Ascending aorta (tissue), 2 donors: ENCODE measurements at places on chromosomes 4 and X.
A peak's percentile ranks its signal among the peaks of the same experiment; 100 is the strongest.

DNA sequence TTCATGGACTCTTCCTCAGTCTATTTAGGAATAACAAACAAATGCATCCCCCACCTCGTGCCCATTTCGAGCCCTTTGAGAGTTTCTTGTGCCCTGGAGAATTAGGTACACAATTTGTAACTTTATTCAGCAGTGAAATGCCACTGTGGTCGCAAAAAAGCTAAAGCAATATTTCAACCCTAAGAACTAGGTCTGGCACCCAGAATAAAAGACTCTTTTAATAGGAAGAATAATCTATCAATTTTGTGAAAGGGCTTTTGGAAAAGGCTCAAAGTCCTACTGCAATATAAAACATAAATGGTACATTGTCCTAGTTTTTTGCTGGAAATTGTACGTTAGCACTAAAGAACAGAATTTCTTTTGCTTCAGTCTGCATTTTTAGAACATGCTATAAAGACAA lies 304.6 kb upstream of the TENM3 start:
- H3K27ac ChIP-seq: no peak overlapping the region
- DNase-seq: no peak
- no peaks in the 10 kb centered on the region for H3K27me3 ChIP-seq
- H3K4me3 ChIP-seq: no peak overlapping the region

DNA sequence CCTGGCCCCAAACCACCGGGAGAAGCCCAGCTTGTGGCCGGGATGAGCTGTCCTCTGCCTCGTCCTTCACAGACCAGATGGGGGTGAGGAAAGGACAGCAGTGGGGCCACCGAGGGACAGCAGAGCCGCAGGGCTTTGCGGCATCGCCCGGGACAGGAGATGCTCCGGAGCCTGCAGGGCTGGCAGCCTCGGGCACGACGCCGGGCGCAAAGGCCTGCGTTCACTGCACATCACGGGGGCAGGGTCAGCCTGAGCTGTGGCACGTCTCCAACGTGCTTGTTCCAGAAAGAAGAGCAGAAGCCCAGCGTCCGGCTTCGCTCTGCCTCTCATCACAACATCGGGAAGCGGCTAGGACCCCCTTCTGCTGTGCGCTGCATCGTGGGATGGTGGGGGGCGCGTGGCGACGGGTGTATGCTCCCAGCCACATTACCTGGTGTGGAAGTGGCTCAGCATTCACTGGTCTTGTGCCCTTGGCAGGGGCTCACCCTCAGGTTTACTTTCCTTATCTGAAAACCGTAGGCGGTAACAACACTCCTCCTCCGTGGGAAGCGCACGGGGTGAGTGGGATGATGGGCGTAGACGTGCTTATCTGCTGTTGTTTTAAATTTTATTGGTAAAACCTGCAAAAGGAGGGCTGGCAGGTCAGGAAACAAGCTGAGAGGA lies 7.4 kb downstream of the TADA2B start:
- H3K4me1 ChIP-seq: peaks cover 11% of the 10 kb centered on the region
- H3K27me3 ChIP-seq: no peaks in the 10 kb centered on the region
- peaks cover 15% of the 10 kb centered on the region for H3K36me3 ChIP-seq
- H3K4me3 ChIP-seq: no peak overlapping the region
- H3K27ac ChIP-seq: no peak overlapping the region

- no peaks in the 10 kb centered on the region for H3K36me3 ChIP-seq
- no peaks in the 10 kb centered on the region for H3K27me3 ChIP-seq
- no peak for DNase-seq
- no peak overlapping the region for H3K4me3 ChIP-seq
- no peak overlapping the region for H3K27ac ChIP-seq
- no peaks in the 10 kb centered on the region for H3K4me1 ChIP-seq
Measured at GRCh38 chrX:153441981-153442380, 3.9 kb downstream of the TREX2 start.

DNA sequence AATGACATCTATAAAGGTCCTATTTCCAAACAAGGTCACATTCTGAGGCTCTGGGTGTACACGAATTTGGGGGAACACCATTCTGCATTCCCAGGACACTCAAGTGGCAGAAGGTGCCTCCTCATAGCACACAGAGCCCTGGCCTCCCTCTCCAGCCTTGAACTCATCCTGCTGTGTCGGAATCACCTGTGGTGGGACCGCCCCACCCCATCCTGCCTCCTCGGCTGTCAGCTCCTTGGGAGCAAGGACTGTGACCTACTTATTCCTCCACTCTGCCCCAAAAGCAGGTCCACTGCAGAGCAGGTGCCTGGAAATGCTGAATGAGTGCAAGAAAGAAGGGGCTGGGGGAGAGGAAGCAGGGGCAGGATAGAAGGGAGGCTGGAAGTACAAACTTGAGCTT lies 33.5 kb downstream of the HTRA3 start:
- H3K4me3 ChIP-seq: no peak overlapping the region
- no peaks in the 10 kb centered on the region for H3K36me3 ChIP-seq
- H3K27me3 ChIP-seq: no peaks in the 10 kb centered on the region
- no peaks in the 10 kb centered on the region for H3K4me1 ChIP-seq
- DNase-seq: no peak

- no peak overlapping the region for H3K27ac ChIP-seq
- no peak for DNase-seq
- no peaks in the 10 kb centered on the region for H3K4me1 ChIP-seq
- H3K36me3 ChIP-seq: no peaks in the 10 kb centered on the region
Measured at GRCh38 chrX:123153846-123154335, 30.2 kb upstream of the GRIA3 start.

GRCh38 chr4:152942346-152942745 lies 6.2 kb downstream of the FHDC1 start:
- DNase-seq: no peak
- no peaks in the 10 kb centered on the region for H3K36me3 ChIP-seq
- H3K27me3 ChIP-seq: peaks cover under 1% of the 10 kb centered on the region
- H3K4me1 ChIP-seq: peaks cover 2% of the 10 kb centered on the region
- no peak overlapping the region for H3K4me3 ChIP-seq

- no peaks in the 10 kb centered on the region for H3K27me3 ChIP-seq
- H3K4me3 ChIP-seq: no peak overlapping the region
- no peaks in the 10 kb centered on the region for H3K4me1 ChIP-seq
- no peak overlapping the region for H3K27ac ChIP-seq
Measured at GRCh38 chrX:38465686-38466085, 95.7 kb upstream of the TSPAN7 start.

- H3K27ac ChIP-seq: no peak overlapping the region
- no peaks in the 10 kb centered on the region for H3K36me3 ChIP-seq
- H3K27me3 ChIP-seq: no peaks in the 10 kb centered on the region
- H3K4me1 ChIP-seq: no peaks in the 10 kb centered on the region
- H3K4me3 ChIP-seq: no peak overlapping the region
Measured at GRCh38 chrX:40945361-40945713, 139.9 kb upstream of the USP9X start.

- no peaks in the 10 kb centered on the region for H3K4me1 ChIP-seq
- no peaks in the 10 kb centered on the region for H3K27me3 ChIP-seq
- no peak for DNase-seq
- no peaks in the 10 kb centered on the region for H3K36me3 ChIP-seq
Measured at GRCh38 chr4:163395055-163395454, 51.4 kb downstream of the NPY5R start.

- H3K27ac ChIP-seq: no peak overlapping the region
- no peak overlapping the region for H3K4me3 ChIP-seq
- no peaks in the 10 kb centered on the region for H3K36me3 ChIP-seq
- no peak for DNase-seq
- H3K27me3 ChIP-seq: no peaks in the 10 kb centered on the region
Measured at GRCh38 chr4:107147873-107148272, 111.8 kb upstream of the DKK2 start.

GRCh38 chrX:42237956-42238355 lies 314.6 kb upstream of the CASK start:
- H3K4me1 ChIP-seq: no peaks in the 10 kb centered on the region
- DNase-seq: no peak
- H3K36me3 ChIP-seq: no peaks in the 10 kb centered on the region
- H3K4me3 ChIP-seq: no peak overlapping the region

DNA sequence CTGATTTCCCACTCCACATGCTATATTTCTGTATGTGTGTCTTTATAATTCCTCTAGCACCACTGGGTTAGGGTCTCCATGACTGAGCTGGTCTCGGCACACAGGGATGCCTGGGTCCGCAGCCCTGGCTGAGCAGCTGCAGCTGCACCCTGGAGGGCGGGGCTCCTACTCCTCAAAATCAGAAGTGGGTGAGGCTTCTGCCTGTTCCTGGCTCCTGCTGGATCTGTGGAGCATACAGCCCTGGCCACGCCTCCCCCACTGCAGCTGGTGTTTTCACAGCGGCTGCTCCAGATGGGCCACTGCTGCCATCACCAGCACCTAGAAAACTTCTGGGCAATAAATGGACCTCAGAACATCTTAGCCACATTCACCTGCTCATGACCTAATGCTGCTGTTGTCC lies 30.9 kb downstream of the SPCS3 start:
- H3K4me1 ChIP-seq: no peaks in the 10 kb centered on the region
- H3K27me3 ChIP-seq: no peaks in the 10 kb centered on the region
- no peak overlapping the region for H3K4me3 ChIP-seq
- no peaks in the 10 kb centered on the region for H3K36me3 ChIP-seq
- no peak for DNase-seq

DNA sequence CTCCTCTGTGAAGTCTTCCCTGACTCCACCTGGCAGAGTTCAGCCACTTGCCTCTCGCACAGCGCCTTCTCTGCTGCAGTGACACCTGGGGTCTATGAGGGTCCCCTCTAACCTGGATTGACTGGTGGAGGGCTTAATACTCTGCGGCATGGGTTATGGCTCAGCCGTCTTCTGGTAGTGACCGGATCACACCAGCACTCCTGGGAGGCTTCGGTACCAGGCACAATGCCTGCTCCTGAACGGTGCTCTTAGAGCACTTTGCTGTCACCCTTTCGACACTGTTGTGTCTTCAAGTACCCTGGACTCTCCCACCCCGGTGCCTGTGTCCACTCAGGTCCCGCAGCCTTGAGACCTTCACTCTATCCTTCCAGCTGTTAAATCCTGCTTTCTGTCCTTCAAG lies 50.0 kb downstream of the C4orf50 start:
- H3K27me3 ChIP-seq: no peaks in the 10 kb centered on the region
- H3K4me3 ChIP-seq: no peak overlapping the region
- peak; percentile 46 for DNase-seq
- H3K4me1 ChIP-seq: no peaks in the 10 kb centered on the region
- no peak overlapping the region for H3K27ac ChIP-seq

DNA sequence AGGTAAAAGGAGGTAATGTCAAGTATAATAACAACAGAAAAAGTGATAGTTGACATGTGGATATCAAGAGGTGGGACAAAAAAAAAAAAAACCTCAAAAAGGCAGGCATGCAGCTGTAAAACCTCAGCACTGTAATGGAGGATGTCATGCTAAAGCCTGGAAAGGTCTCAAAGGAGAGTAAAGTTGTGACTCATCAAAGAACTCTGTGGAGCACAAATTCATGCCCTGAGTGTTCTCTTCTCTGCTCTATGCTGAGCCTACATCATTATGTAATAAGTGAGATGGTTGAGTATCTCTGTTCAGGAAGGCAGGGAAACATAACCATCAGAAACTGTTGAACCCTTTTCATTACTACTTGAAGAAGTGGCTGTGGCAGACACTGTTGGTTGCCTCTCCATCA lies 597.8 kb downstream of the BCOR start:
- H3K4me1 ChIP-seq: no peaks in the 10 kb centered on the region
- no peaks in the 10 kb centered on the region for H3K27me3 ChIP-seq
- no peaks in the 10 kb centered on the region for H3K36me3 ChIP-seq
- no peak for DNase-seq
- H3K27ac ChIP-seq: no peak overlapping the region

DNA sequence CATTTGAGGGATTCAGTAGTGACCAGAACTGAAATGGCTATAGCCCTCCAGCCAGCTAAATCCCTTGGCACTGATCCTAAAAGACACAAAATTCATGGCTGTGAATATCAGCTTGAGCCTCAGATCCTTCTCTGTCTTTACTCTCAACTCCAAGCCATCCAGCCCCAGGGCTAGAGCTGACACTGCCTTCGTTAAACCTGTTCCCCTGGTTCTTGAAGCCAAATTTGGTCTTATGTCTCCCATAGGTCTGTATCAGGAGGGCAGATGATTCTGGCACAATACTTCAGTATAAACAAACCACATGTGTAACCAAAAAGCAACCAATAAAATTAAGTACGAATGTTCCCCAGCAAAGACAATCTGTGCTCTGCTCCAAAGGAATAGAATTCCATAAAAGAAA lies 78.0 kb downstream of the ANOS1 start:
- H3K4me1 ChIP-seq: no peaks in the 10 kb centered on the region
- no peaks in the 10 kb centered on the region for H3K36me3 ChIP-seq
- DNase-seq: no peak
- no peak overlapping the region for H3K27ac ChIP-seq
- no peak overlapping the region for H3K4me3 ChIP-seq

- H3K4me1 ChIP-seq: no peaks in the 10 kb centered on the region
- no peaks in the 10 kb centered on the region for H3K27me3 ChIP-seq
- no peak overlapping the region for H3K27ac ChIP-seq
- H3K36me3 ChIP-seq: no peaks in the 10 kb centered on the region
Measured at GRCh38 chr4:150863456-150863855, 151.6 kb downstream of the LRBA start.

DNA sequence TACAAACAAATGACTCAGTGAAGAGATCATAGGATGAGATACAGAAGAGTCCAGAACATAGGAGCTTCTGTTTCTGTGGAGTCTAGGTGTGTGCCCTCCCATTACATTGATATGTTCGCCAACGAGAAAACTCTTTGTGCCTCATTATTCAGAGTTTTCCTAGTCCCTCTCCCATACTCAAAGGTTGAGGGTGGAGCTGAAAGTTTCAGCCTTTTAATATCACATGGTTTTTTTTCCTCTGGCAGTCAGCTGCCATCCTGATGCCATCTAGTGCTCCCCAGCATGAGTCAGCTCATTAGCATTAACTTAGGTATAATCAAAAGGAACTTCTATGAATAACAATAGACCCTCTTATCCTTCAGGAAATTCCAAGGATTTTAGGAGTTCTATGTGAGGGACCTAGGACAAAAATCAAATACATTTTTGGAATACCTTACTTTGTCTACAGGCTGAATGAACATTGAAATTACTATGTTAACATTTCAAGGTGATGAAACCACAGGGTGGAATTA lies 559.6 kb upstream of the AMOT start:
- no peak for DNase-seq
- H3K27ac ChIP-seq: no peak overlapping the region
- H3K4me3 ChIP-seq: no peak overlapping the region
- no peaks in the 10 kb centered on the region for H3K27me3 ChIP-seq

- no peak overlapping the region for H3K27ac ChIP-seq
- no peaks in the 10 kb centered on the region for H3K27me3 ChIP-seq
- H3K36me3 ChIP-seq: no peaks in the 10 kb centered on the region
- DNase-seq: no peak
- H3K4me1 ChIP-seq: no peaks in the 10 kb centered on the region
Measured at GRCh38 chr4:19883841-19884240, 367.9 kb upstream of the SLIT2 start.

- no peaks in the 10 kb centered on the region for H3K4me1 ChIP-seq
- no peak overlapping the region for H3K27ac ChIP-seq
- H3K27me3 ChIP-seq: no peaks in the 10 kb centered on the region
Measured at GRCh38 chr4:98452091-98452490, 190.9 kb downstream of the RAP1GDS1 start.
